ENCODE measurements at places on chromosomes 7 and 10.

GRCh38 chr7:131057015-131057793 is 270.5 kb upstream of the MKLN1 start:
- DNase-seq: no peak

DNA sequence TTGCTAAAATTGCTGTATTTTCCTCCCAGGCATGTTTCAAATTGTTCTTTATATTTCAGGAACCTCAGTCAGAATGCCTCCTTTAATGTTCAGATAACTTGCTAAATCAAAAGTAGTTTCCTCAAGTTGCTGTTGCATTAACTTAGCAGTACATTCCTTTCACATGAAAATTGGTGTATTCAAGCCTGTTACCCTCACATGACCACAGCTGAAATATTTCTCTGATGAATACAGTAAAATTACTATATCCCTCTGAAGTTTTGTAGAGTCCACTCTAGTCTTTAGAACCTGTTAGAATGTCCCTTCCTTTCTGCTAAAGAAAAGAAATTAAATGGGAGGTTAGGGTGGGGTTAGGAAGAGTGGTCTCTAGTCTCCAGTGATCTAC is 24.5 kb upstream of the C1GALT1 start:
- no peak for DNase-seq

DNA sequence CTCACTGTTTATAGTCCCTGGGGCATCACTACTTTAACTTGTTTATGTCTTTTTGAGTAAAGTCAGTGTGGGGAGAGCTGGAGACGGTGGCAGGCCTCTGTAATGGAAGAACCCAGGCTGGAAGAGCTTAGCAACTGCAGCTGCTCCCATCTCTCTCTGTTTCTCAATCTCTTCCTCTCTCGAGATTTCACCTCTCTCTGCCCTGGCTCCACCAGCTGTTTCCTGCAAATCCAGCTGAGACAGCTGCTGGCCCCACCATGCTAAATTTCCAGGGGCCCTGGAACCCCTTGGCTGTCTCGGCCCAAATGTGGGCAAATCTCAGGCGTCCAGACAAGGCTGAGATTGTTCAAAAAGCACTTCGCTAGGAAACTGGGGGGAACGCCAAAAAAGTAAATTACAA is 25.8 kb upstream of the SLF2 start:
- no peak for DNase-seq

DNA sequence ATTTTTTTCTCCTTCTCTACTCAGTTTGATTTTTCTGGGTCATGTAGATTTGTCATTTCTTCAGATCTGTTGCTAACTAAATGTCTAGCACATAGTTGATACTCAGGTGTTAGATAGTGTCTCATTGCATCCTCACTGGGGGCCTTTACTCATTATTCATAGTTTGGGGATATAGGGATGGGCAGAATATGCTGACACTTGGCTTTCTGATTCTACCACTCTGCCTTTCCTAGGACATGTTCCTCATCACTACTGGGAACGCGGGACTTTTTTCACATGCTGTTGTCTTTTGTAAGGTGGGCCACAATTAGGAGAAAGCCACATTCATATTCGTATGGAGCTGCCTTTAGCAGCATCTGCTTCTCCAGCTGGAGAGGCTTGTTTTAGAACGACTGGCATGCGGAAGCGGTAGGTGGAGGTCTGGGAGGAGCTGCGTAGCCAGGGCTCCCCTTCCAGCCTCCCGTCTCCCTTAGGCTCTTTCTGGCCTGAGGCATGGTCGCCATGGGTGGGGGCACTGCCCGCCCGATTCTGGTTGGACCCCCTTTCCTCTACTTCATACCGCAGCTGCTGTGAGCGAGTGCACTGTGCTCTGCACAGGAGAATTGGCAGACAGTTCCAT is 78.8 kb downstream of the SND1 start:
- DNase-seq: no peak

DNA sequence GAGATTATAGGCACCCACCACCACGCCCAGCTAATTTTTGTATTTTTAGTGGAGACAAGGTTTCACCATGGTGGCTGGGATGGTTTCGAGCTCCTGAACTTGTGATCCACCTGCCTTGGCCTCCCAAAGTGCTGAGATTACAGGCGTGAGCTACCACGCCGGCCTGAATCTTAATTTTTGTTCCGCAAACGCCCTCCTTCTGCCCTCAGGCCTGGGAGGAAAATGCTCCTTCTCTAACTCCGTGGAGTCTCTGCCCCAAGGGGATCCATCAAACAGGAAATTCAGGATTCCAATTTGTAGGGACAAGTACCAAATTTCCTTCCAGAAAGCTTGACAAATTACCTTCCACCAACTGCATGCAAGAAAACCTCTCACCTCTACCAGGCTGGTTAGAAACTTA is 43.2 kb downstream of the RBAK start:
- DNase-seq: no peak

- DNase-seq: no peak
Observed at GRCh38 chr10:107689323-107689722, 524.8 kb upstream of the SORCS1 start.

DNA sequence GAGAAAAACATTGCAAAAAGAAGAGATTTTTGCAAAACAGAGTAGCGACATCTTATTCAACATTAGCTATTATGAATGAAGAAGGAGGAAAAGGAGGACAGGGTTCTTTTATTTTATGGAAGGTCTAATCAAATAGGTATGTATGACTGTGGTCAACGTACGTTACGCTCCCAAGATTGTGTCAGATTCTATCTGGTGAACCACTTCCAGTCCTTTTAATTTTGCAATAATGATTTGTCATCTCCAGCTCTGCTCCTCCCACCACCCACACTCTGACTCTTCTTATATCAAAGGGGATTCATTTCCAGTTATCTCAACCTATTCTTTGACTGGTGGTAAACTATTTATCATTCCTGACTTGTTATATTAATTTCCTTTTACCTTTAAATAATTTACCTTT is 259.9 kb downstream of the CACNA2D1 start:
- DNase-seq: no peak

DNA sequence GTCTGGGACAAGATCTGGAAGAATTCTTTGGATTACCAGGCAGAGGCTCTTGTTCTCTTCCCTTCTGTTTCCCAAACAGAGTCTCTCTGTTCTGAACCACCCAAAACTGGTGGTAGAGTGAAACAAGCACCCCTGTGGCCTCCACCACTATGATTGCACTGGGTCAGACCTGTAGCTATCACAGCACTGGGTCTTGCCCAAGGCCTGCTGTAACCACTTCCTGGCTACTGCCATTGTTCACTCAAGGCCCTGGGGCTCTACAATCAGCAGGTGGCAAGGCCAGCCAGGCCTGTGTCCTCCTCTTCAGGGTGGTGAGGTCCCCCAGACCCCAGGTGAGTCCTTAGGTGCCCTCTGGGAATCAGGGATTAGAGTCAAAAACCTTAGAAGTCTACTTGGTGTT is 4.1 kb upstream of the LRRC17 start:
- DNase-seq: no peak

DNA sequence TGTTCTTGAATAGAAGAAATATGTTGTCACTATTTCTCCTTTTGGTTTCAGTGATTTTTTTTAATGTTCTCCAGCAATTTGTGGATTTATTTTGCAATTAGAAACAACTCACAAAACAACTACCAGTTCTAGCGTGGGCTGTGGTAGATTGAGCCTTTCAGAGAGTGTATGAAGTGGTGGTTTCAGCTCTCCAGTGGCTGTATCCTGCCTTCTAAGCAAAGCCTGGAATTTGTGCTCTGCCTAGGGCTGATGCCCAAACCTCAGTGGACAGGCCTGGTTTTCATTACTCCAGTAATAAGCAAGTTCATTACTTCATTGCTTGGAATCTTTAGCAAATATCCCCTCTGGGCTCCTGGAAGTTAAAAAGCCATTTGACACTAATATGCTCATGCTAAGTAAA is 35.9 kb downstream of the APBB1IP start:
- no peak for DNase-seq

GRCh38 chr10:88100281-88100680 is 236.9 kb downstream of the PTEN start:
- DNase-seq: no peak

GRCh38 chr7:28032738-28033380 is 147.7 kb downstream of the JAZF1 start:
- no peak for DNase-seq

DNA sequence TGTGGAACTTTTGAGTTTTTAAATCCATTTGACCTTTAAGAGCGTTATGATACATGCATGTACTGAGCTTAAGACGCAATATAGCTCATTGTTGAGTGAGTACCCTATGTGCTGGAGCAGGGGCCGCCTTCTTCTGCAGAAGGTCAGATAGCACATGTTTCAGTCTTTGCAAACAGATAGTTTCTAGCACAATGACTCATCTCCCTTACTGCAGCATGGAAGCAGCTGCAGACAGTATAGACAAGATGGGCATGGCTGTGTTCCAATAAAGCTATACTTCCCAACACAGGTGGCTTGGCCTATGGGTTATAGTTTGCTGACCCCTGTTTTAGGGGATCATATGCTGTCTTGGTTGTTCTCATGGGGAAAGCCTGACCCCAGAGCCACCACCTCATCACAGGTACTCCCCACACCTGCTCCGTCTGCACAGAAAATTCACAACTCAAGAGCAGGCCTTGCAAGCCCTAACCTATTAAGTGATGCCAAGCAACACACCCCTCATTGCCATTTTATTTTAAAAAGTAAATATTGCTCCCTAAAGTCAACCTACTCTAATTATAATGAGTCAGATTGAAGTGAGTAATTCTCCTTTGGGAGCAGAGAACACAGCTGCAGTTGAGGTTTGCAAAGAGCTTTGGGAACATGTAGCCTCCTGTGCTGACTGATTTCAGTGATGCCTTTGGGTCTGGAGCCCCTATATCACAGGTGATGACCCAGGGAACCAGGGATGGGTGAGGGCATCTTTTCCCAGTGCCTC is 330.1 kb downstream of the PAXIP1 start:
- no peak for DNase-seq

- DNase-seq: no peak
Observed at GRCh38 chr7:97513326-97513725, 218.6 kb upstream of the TAC1 start.

DNA sequence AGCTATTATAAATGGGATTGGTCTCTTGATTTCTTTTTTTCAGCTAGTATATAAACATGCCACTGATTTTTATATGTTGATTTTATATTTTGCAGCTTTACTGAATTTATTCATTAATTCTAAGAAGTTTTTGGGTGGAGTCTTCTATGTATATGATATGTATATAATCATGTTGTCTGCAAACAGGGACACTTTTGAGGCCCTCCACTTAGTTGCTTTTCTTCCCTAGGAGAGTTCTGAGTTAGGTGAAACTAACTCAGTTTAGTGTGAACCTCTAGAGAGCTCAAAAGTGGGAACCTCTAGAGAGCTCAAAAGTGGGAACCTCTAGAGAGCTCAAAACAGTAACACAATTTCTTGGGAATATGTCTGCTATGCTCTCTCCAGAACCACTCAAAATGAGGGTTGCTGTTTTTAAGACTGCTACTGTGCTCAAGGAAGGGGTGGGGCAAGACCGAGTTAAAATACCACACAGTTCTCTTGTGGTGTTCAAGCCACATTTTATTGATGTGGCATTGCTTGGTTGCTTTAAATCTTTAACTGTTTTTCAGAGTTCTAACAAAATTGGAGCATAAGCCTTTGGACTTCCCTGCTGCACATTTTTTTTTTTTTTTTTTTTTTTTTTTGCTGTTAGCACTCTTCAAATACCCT is 13.2 kb downstream of the CCDC7 start:
- DNase-seq: no peak

- DNase-seq: no peak
Observed at GRCh38 chr10:127459918-127460317, 89.2 kb upstream of the NPS start.

- DNase-seq: no peak
Observed at GRCh38 chr10:125611756-125612155, 71.2 kb downstream of the TEX36 start.

DNA sequence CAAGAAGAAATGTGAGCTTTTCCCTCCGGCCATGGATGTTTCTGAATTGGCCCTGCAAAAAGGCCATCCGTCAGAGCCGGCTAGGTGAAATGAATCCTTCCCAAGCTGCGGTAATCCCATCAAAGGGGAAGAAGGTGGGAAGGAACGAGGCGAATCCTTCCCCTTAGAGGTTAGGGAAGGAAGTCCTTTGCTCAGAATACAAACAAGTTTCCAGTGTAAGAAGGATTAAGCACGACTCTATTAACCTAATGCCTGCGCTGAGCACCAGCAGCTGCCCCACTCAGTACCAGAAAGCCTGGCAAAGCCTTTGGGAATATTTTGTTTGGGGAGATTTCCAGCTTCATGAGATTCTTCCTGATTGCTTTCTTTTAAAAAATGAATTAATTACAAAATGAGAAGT is 42.8 kb downstream of the CLRN3 start:
- no peak for DNase-seq

GRCh38 chr7:117084286-117084685 is 131.0 kb downstream of the ST7 start:
- no peak for DNase-seq

- DNase-seq: no peak
Observed at GRCh38 chr10:127614484-127615017, 65.4 kb downstream of the NPS start.

GRCh38 chr10:124126145-124126982 is 33.0 kb upstream of the CHST15 start:
- DNase-seq: no peak

- no peak for DNase-seq
Observed at GRCh38 chr10:125096975-125097374, 63.4 kb downstream of the CTBP2 start.

GRCh38 chr7:2520131-2520760 is 672 bp downstream of the LFNG start:
- DNase-seq: peak; percentile 63

DNA sequence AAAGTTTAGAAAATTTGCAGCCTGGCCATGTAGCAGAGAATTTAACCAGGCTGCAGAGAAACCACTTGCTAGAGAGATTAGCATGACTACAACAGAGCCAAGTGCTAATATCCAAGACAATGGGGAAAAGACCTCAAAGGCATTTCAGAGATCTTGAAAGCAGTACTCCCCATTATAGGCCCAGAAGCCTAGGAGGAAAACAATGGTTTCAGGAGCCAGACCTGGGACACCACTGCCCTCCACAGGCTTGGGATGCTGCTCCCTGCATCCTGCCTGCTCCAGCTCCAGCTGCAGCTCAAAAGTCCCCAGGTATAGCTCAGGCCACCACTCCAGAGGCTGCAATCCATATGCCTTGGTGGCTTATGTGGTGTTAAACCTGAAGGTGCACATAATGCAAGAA is 101.5 kb upstream of the TMEM72 start:
- DNase-seq: no peak

GRCh38 chr7:84908196-84908793 is 278.6 kb downstream of the SEMA3D start:
- no peak for DNase-seq

All from NCI-H1417 (cell line).